Activated naive CD8-positive, alpha-beta T cell treated with anti-CD3 and anti-CD28 coated beads for 36 hours (primary cell): ENCODE measurements at places on chromosomes 2 and 18. TPM values are rescaled to one million over a fixed set of nuclear protein-coding genes. Genes with fewer than 3 reads are reported as not detected.

DNA sequence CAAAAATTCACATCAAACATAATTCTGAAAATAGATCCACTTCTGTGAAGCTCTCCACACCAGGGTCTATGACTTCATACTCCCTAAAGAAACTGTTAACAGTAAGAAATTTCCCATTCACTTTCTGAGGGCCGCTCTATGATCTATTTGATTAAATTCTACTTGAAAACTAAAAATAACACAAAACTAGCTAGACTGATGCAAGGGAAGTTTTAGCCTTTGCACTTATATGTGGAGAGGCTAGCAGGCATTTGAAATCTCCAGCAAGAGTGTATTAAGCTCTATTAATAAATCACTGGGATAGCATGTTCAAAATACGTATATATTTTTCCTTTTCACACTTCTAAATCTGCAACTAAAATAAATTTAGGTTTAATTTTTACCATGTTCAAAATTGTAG, 113.7 kb upstream of the SMAD7 start:
- no peak overlapping the region for H3K4me3 ChIP-seq
- no peaks in the 10 kb centered on the region for H3K27me3 ChIP-seq
- H3K4me1 ChIP-seq, result peaks cover 2% of the 10 kb centered on the region
- no peak overlapping the region for H3K27ac ChIP-seq
- H3K36me3 ChIP-seq, result peaks cover 7% of the 10 kb centered on the region

DNA sequence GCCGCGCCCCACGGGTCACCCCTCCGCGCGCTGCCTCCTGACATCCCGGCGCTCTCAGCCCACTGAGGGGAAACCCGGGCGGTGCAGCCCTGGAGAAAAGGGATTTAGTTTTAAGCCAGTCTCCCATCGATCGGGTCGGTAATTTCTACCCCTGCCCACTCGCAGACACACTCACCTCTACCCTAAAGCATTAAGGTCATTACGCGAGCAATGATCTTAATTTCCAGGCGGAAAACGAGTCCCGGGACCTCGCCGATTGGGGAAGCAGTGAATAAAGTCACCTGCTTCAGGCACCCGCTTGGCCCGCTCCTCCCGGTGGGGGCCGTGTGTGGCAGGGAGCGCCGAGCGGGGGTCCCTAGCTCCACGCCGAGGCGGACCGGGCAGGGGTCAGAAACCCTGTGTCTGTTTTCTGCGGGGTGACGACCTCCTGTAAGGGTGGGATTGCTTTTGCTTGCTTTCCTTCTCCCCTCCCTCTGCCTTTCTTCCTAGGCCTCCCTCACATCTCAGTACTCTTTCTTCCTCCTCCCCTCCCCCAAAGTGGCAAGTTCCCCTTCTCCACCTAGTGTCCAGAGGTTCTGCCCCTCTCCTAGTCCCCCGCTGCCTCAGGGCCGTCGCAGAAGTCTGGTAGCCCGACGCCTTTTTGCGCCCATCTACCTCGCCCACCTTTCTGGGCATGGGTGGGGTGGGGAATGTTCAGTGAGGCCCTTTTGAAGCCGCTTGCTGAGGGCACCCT, 142.6 kb downstream of the MEIS1 start:
- H3K27ac ChIP-seq, result no peak overlapping the region
- no peak overlapping the region for H3K4me3 ChIP-seq
- H3K36me3 ChIP-seq, result no peaks in the 10 kb centered on the region
- H3K4me1 ChIP-seq, result peaks cover 12% of the 10 kb centered on the region

DNA sequence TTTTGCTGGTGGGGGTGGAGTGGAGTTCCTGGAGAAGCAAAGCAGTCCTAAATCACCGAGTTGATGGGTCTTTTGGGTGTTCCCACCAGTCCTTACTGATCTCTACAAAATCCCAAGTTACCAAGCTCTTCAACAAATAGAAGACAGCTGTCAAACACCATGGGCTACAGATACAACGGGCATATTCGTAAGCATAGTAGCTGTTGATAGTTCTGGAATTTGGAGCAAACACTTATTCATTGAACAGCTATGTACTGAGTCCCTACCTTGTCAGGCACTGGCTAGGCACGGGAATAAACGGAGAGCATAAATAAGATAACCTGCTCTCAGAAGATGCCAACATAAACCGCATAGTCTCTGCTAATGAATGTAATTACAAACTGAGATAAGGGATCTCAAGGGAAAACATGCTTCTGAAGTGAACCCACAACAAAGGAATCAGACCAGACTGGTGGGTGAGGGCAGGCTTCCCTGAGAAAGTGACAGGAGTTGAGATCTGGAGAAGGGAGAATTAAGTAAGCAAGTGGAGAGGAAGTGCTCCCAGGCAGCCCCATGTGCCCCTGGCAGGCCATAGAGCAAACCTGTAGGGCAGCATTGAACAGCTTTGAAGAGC, 947 bp upstream of the ANKRD44 start:
- no peak for DNase-seq
- H3K36me3 ChIP-seq, result peaks cover 18% of the 10 kb centered on the region
- peak overlapping the region; percentile 83 for H3K27ac ChIP-seq
- H3K4me3 ChIP-seq, result peak overlapping the region; percentile 82

- no peak overlapping the region for H3K4me3 ChIP-seq
- peaks cover 24% of the 10 kb centered on the region for H3K4me1 ChIP-seq
- peaks cover 14% of the 10 kb centered on the region for H3K36me3 ChIP-seq
- H3K27me3 ChIP-seq, result peaks cover 4% of the 10 kb centered on the region
- no peak overlapping the region for H3K27ac ChIP-seq
These were observed 21.2 kb upstream of the DARS1 start for GRCh38 chr2:136006658-136007057.

Gene PPP4R1
- 33.7 TPM for total RNA-seq

Gene CAPN14
- total RNA-seq, result 0.49 TPM

DNA sequence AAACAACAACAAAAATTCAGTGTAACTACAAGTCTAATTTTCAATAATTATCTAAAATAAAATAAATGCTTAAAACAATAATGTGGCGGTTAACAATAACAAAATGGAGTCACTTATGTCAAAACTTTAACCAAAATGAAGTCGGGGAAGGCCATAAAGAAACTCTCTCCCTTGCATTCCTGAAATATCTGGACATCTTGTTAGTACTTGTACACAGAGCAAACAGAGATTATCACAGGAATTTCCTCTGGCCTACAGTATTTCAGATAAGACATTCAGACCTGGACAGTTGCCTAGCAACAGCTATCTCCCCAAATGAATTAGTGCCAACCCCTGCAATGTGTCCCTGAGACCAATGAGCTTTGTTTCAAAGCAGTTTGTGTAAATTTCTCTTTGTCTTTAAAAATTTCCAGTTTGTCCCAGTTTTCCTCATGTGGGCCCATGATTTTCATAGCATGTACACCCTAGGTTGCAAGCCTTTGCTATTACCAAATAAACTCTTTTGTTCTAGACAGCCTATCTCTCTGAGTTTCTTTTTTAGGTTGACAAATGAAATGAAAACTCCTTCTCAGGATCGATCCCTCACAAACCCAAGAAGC, 68.6 kb downstream of the EXOC6B start:
- H3K36me3 ChIP-seq, result peaks cover 15% of the 10 kb centered on the region
- no peaks in the 10 kb centered on the region for H3K27me3 ChIP-seq
- DNase-seq, result no peak
- H3K27ac ChIP-seq, result no peak overlapping the region
- no peaks in the 10 kb centered on the region for H3K4me1 ChIP-seq
- no peak overlapping the region for H3K4me3 ChIP-seq

- no peaks in the 10 kb centered on the region for H3K36me3 ChIP-seq
- no peaks in the 10 kb centered on the region for H3K27me3 ChIP-seq
- DNase-seq, result no peak
- H3K4me3 ChIP-seq, result no peak overlapping the region
- H3K27ac ChIP-seq, result no peak overlapping the region
These were observed 485.4 kb downstream of the PARD3B start for GRCh38 chr2:205030695-205031094.

DNA sequence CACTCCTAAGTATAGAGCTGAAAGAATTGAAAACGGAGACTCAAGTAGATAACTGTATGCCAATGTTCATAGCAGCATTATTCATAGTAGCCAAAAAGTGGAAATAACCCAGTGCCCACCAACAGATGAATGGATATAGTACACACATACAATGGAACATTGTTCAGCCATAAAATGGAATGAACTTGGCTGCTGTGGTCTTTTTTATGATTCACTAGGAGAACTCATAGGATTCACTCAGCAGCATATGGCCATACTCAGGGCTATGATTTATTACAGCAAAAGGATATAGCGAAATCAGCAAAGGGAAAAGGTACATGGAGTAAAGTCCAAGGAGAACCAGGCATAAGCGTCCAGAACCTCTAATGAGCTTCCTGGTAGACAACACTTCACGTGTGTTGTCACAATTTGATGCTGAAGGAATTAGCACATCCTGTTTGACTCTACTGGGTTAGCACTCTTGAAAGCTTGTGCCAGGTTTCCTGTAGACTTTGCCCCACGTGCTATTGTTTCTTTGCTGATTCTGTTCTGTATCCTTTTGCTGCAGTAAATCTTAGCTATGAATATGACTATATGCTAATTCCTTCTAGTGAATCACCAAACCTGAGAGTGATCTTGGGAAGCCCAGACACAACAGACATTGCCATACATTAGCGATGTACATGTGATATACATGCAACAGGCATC, 15.7 kb downstream of the SPC25 start:
- no peaks in the 10 kb centered on the region for H3K4me1 ChIP-seq
- no peak overlapping the region for H3K4me3 ChIP-seq
- H3K27me3 ChIP-seq, result no peaks in the 10 kb centered on the region
- no peak for DNase-seq
- H3K36me3 ChIP-seq, result peaks cover 21% of the 10 kb centered on the region

Gene UGT1A5
- total RNA-seq, result not detected

Gene CYP26B1
- not detected for total RNA-seq

Gene PPM1B
- 38.9 TPM for total RNA-seq

DNA sequence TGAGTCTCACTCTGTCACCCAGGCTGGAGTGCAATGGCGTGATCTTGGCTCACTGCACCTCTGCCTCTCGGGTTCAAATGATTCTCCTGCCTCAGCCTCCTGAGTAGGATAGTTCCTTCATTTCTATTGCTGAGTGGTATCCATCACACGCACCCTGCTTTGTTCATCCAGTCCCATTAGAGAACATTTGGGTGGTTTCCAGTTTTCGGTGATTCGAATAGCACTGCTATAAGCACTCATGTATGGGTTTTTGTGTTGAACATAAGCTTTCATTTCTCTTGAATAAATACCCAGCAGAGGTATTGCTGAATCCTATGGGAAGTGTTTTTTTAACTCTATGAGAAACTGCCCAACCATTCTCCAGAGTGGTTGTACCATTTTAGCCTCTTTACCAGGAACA, 147.3 kb downstream of the DDX1 start:
- H3K36me3 ChIP-seq, result no peaks in the 10 kb centered on the region
- no peak overlapping the region for H3K27ac ChIP-seq
- DNase-seq, result no peak
- H3K4me1 ChIP-seq, result no peaks in the 10 kb centered on the region
